ENCODE measurements at places on chromosomes 3 and 15. TPM values are rescaled to one million over a fixed set of nuclear protein-coding genes. Genes with fewer than 3 reads are reported as not detected.

The INSYN1 gene
- total RNA-seq: not detected

The TAGLN3 gene
- total RNA-seq: not detected

The CCR4 gene
- 113 TPM for total RNA-seq

The CSPG4 gene
- total RNA-seq: not detected

The TCAIM gene
- total RNA-seq: 13.6 TPM

The LSAMP gene
- total RNA-seq: not detected

The TMEM108 gene
- not detected for total RNA-seq

The MCF2L2 gene
- total RNA-seq: 3.5 TPM

The GHSR gene
- total RNA-seq: not detected

The C2CD4A gene
- total RNA-seq: 0.09 TPM

The SQOR gene
- total RNA-seq: 98.3 TPM

The SAMD7 gene
- not detected for total RNA-seq

The ASB14 gene
- not detected for total RNA-seq

The ZCWPW2 gene
- 0.20 TPM for total RNA-seq

Data from CD8-positive, alpha-beta memory T cell (primary cell).